Stimulated activated CD8-positive, alpha-beta memory T cell treated with anti-CD3 and anti-CD28 coated beads, Interleukin-4, amount 100 ng/mL, for 4 hours (primary cell): ENCODE measurements at places on chromosomes 4 and X.

DNA sequence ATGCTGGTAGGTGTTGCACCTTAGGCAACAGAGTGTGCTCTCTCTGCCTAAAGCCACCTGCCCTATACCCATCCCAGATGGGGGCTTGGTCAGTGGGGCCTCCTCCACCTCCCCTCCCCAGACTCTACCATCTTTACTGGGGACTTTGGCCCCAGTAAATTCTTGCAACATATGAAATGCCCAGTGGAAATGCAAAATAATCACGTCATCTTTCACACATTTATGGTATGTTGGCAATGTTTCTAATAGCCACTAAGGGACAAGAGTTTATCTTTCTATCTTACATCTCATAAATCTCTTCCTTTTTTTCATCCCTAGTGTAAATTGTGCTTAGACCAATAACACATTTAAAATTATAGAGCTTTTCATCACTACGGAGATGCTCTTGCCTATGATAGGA is 103.0 kb upstream of the MAML3 start:
- DNase-seq: no peak

- no peak for DNase-seq
Observed at GRCh38 chr4:148514581-148514980, 72.4 kb upstream of the NR3C2 start.

- no peak for DNase-seq
Observed at GRCh38 chrX:13605611-13606010, 36.2 kb downstream of the EGFL6 start.

GRCh38 chrX:46920235-46920634 is 8.0 kb downstream of the JADE3 start:
- no peak for DNase-seq

- DNase-seq: no peak
Observed at GRCh38 chr4:53365121-53365485, 758 bp downstream of the SCFD2 start.

GRCh38 chrX:1537031-1537715 is at the start of gene P2RY8:
Gene P2RY8 (minus strand): TSS chrX:1537185. CDS start chrX:1466558, 70,627 bp downstream.
- peak; percentile 61 for DNase-seq

- no peak for DNase-seq
Observed at GRCh38 chr4:24769571-24769970, 25.8 kb upstream of the SOD3 start.

DNA sequence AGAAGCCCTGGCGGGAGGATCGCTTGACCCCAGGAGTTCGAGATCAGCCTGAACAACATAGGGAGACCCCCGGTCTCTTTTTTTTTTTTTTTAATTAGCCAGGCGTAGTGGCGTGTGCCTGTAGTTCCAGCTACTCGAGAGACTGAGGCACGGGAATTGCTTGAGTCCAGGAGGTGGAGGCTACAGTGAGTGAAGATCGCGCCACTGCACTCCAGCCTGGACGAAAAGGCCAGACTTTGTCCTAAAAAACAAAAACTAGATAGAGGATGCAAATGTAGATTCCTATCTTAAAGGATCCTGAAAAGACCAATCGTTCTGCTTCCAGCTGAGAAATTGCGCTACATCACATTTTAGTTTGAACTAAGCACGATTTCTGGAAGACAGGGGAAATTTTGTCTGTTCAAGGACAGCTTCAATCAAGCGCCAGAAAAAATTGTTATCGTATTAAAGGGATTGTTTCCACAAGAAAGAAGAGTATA is 627 bp upstream of the HSD17B11 start:
- no peak for DNase-seq

DNA sequence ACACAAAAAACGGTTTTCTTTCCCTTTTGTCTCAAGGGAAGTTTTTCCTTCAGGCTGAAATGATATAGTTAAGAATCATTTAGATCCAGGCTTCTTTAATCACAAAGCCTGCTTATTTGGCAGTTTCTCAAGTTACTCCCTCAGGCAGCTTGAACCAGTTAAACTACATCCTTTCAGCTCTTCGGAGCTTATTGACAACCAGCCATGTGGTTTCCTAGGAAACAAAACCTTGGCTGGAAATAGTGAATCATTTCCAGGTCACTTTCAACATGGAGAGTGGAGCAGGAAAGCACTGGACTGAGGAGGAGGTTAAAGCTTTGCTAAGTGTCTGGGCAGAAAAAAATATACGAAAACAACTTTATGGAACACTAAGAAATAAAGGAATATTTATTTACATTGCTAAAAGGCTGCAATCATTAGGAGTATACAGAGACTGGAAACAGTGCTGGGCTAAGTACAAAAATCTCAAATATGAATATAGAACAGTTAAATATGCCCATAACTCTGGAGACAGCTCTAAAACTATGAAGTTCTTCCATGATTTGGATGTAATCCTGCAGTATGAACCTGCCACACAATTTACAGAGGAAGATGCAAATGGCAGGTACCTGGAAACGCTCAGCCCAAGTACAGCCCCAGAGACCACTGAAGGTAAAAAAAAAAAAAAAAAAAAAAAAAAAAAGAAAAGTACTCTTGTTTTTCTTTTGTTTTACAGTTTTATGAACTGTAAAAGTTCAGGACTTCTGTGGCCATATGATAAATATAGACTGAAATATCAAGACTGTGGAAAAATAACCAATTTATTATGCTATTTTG is 23.2 kb upstream of the AASDH start:
- DNase-seq: no peak

DNA sequence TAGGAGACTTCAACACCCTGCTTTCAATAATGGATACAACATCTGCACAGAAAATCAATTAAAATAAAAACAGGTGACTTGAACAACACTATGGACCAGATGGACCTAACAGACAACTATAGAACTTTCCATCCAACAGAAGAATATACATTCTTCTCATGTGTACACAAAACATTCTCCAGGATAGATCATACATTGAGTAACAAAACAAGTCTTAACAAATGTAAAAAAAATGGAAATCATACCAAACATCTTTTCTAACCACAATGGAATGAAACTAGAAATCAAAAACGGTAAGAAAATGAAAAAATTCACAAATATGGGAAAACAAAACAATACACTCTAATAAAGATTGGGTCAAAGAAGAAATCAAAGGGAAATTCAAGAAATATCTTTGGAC is 24.7 kb downstream of the CYP2U1 start:
- DNase-seq: no peak

- DNase-seq: no peak
Observed at GRCh38 chrX:28180096-28180495, 198.8 kb upstream of the DCAF8L1 start.

DNA sequence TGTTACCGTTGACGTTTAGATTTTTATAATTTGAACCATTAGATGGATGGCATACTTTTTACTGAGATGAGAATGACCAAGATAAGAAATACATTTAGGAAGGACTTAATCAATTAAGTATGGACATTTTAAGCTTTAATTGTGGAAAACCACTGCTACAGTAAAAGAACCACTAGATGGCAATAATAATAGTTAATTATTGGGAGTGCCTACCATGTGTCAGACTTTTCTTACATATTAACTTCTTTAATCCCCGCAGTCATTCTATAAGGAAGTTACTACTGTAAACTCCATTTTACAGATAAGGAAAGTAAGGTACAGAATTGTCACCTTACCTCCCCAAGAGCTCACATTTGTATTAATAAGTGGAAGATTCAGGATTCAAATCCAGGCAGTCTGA is 48.5 kb upstream of the MYOZ2 start:
- DNase-seq: no peak

DNA sequence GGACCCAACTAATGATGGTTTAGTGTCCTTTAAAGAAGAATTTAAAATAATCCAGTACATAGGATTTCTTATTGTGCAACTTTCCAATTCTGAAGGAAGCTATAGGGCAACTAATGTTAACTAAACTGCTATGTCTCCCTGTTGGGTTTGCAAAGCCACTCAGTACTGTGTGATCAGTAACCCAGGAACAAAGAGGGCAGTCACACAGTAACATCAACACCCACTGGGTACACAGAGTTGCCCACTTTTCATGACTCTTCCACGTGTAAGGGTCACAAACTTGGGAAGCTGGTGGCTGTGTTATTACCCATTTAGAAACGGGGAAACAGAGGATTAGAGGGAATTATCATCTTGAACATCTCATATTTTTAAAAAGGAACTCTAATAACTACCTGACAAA is 555.0 kb upstream of the DIPK2B start:
- no peak for DNase-seq

- DNase-seq: no peak
Observed at GRCh38 chr4:176238826-176239225, 30.2 kb downstream of the ASB5 start.

- no peak for DNase-seq
Observed at GRCh38 chr4:138639018-138639741, 376.4 kb upstream of the NOCT start.
